Stimulated activated CD4-positive, alpha-beta T cell treated with anti-CD3 and anti-CD28 coated beads, Interleukin-1b, Interleukin-23, amount 100 ng/mL, for 48 hours (primary cell): ENCODE measurements at places on chromosomes 1 and 21.

- DNase-seq, result no peak
These were observed 30.5 kb downstream of the GPR161 start for GRCh38 chr1:168106274-168106673.

GRCh38 chr1:61839679-61840078 lies 97.4 kb downstream of the PATJ start:
- no peak for DNase-seq

- no peak for DNase-seq
These were observed 4.9 kb downstream of the GBP1 start for GRCh38 chr1:89060091-89060490.

DNA sequence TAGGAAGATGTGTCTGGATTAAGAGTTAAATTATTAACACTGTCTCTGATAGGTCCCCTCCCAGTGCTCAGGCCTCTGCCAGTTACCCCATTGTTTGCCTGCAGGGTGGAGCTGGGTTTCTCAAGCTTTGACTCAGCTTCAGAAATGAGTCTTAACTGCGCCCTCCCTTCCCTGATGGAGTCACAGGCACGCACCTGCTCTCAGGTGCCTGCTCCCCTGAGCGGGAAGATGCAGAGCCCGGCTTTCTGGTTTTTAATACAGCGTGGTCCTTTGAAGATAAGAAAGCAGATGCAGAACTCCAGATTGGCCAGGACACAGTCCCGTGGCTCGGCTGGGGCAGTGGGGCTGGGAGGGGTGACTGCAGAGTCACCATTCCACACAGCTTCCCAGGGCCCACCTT lies 3.2 kb upstream of the SPRR4 start:
- DNase-seq, result no peak

GRCh38 chr1:93907718-93908117 lies 1.5 kb downstream of the GCLM start:
- DNase-seq, result no peak

- no peak for DNase-seq
These were observed 21.7 kb upstream of the S100A2 start for GRCh38 chr1:153587314-153587713.

GRCh38 chr1:228095938-228096337 lies 7.2 kb downstream of the C1orf35 start:
- DNase-seq, result no peak

- DNase-seq, result peak; percentile 54
These were observed 17.8 kb upstream of the SLAMF1 start for GRCh38 chr1:160664573-160665051.

GRCh38 chr21:42234464-42235241 lies 15.7 kb downstream of the ABCG1 start:
- peak; percentile 84 for DNase-seq

- no peak for DNase-seq
These were observed 434.0 kb upstream of the RUNX1 start for GRCh38 chr21:35482933-35483662.

DNA sequence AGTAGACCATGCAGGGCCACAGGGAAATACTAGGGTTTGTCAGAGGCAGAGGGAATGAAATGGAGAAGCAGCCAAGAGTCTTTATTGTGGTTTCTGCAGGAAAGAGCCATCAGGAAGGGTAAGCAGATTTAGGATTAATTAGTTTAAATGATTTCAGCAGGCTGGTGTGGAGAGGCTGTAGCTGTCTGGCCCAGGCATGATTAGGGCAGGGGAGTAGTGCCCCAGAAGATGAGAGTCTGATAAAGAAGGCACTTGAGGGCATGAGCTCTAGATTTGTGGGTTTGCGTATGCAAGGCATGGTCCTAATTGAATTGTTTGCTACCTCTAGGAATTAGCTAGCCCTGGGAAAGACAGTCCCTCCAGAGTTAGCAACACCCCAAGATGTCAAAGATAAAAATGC lies 484.6 kb upstream of the PLXNA2 start:
- no peak for DNase-seq

DNA sequence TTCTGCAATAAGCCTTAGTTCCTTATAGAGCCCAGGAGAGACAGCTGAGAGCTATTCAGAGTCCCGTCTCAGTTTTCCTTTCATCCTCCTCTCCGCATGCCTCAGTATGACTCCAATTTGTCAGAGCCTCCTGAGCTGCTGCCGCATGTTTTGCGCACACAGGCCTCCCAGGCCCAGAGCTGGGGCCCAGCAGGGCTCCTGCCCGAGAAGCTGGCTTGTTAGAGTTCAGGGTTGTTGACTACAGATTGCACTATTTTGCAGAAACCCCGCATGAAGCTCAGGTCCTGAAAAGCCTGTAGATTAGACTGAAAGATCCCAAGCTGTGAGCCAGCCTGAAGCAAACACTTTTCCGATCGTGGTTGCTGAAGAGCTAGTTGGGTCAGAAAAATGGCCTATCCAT lies 51.5 kb downstream of the IGSF5 start:
- no peak for DNase-seq

- DNase-seq, result no peak
These were observed 110.4 kb upstream of the IPO9 start for GRCh38 chr1:201718346-201719202.

GRCh38 chr1:170239445-170239844 lies 93.7 kb downstream of the NTMT2 start:
- DNase-seq, result no peak

GRCh38 chr1:43933386-43934100 lies at the start of gene ARTN:
TSS of gene ARTN (plus strand) at chr1:43933801. CDS start at chr1:43935657, 1,856 bp downstream.
- DNase-seq, result no peak

DNA sequence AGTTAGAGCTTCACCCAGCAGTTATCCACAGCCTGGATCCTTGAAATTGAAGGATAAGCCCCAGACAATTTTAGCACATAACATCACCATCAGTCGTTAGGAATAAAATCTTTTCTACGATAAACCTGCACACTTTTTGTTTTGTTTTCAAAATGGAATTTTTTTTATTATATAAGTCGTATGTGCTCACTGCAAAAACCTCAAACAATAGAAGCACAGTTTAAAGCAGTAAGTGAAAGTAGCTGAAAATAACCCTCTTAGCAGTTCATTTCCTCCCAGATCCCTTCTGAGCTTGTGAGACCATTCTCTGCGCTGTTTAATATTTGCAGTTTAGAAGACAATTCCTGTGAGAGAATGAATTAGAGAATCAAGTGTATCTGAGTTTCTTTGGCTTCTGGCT lies 38.3 kb downstream of the ELK4 start:
- DNase-seq, result no peak

DNA sequence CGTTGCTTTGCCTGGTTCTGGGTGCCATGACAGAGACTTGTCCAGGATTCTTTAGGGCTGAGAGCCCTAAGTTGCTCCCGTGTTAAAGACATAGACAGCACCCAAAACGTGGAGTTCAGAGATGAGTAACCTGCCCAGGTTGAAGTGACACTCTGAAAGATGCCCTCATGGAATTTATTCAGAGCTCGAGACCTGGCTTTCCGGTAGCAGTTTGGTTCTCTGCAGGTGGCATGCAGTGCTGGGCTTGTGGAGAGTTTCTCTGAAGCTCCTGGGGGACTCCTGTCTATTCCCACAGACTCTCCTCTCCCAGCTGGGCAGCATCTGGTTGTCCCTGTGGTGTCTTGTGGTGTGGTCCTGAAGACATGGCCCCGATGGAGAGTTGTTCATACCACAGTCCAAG lies 241.0 kb downstream of the RHOU start:
- no peak for DNase-seq

GRCh38 chr1:47367651-47368050 lies 34.1 kb downstream of the CMPK1 start:
- no peak for DNase-seq

GRCh38 chr1:205371871-205372660 lies 15.3 kb upstream of the KLHDC8A start:
- DNase-seq, result no peak

GRCh38 chr1:6099787-6100765 lies 54.4 kb downstream of the KCNAB2 start:
- no peak for DNase-seq

DNA sequence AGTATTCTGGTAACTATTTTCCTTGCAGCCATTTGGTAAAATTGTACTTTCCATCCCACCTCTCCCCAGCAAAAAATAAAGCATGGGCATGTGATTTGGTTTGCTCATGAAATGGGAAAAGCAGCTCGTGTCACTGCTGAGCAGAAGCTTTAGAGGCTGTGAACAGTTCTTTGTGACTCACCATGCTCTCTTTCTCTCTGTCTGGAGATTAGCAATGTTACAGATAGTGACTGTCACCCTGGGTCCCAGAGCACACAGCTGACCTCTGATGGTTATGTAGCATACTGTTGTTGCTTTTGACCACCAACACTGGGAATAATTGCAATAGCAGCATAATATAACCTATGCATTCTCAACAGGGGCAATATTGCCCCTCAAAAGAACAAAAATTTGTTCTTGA lies 70.6 kb downstream of the RGS2 start:
- DNase-seq, result no peak

- DNase-seq, result no peak
These were observed 338.7 kb downstream of the SIPA1L2 start for GRCh38 chr1:232291261-232291660.

GRCh38 chr1:198794498-198794897 lies 155.7 kb downstream of the PTPRC start:
- no peak for DNase-seq

DNA sequence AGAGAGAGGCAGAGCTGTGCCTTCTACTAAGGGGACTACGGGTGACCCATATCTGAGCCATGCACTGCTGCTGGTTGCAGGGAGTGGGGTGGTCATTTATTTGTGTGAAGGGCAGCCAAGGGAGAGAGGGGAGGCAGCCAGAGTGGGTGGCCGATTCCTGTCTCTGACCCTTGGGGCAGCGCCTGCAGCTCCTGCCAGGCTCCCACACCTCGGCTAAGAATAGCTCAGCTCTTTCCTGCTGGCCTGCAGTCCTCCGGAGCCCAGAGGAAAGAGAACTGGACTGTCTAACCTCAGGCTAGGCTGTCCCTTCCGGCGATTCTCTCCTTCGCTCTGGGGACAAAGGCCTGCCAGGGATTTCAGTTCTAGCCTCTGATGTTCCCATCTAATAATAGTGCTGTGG lies 11.6 kb upstream of the CD34 start:
- no peak for DNase-seq

GRCh38 chr21:45323487-45324311 lies 36.0 kb upstream of the POFUT2 start:
- DNase-seq, result no peak

GRCh38 chr1:6975331-6976043 lies 190.2 kb downstream of the CAMTA1 start:
- DNase-seq, result no peak

GRCh38 chr1:116794804-116795481 lies 40.7 kb downstream of the CD2 start:
- DNase-seq, result no peak

GRCh38 chr1:178933105-178933561 lies 62.3 kb upstream of the ANGPTL1 start:
- no peak for DNase-seq

- DNase-seq, result no peak
These were observed 31.5 kb downstream of the COL18A1 start for GRCh38 chr21:45436351-45437065.

GRCh38 chr1:47388891-47389238 lies 27.2 kb upstream of the FOXE3 start:
- DNase-seq, result peak; percentile 43

DNA sequence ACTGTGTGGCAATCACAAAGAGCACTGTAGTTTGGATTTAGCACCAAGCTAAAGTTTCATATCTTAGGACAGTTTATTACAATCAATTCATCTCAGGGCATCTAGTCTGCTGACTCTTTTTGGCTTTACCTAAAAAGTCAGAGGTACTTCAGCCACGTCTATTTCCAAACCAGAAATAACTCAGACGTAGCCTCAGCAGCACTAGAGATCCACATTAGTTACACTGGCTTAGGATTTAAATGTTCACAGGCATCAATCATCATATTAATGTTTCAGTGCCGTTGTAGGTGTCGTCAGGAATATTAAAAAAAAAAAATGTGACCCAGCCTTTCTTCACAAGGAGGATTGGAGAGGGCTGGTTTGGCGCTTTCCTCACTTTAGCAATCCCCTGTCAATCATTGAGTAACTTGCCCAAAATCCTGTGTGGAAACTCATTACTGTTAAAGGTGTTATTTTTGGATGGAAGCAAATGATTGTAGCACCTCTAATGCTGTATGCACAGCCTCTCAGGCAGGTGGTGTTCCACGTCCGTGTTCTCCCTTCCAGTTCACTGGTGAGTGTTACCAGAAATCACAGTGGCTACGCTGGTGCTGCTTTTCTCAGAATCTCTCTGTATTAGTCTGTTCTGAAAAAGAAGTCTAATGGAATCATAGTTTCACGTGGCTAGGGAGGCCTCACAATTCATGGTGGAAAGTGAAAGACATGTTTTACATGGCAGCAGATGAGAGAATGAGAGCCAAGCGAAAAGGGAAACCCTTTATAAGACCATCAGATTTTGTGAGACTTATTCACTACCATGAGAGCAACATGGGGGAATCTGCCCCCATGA lies 45.4 kb downstream of the NEK7 start:
- DNase-seq, result peak; percentile 68

DNA sequence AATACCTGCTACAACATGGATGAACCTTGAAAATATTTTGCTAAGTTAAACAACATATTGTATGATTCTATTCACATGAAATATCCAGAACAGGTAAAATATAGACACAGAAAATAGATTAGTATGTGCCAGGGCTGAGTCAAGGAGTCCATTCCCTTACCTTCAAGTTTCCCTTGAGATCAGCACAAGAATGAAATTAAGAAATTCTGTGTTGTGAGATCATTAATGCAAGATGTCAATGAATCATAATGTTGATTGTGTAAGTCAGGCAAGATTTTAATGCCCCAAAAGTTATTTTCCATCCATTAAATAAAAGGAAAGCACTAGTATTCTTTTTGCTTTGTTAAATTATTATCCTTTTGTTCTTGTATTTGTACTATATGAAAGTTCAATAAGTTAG lies 139.4 kb downstream of the MRPL39 start:
- DNase-seq, result no peak

DNA sequence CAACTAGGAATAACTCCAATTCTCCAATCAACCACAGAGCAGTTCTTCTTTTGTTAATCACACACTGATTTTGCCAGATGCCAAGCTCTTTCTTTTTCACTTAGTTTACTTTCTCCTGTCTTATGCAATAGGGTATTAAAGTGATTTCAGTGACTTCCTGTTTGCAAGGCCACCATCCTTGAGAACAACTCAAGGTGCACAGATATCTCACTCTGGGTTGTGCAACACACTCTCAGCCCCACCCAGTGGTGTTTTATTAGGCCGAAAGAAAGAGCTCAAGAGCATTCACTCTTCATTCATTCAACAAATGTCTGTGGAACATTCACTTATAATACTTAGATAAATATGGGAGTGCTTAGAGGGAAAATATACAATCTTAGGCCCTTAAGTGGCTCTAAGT lies 352.5 kb downstream of the ZNF326 start:
- DNase-seq, result no peak

- DNase-seq, result peak; percentile 42
These were observed at the start of gene CD164L2 for GRCh38 chr1:27383039-27383605. TSS of gene CD164L2 (minus strand) at chr1:27383333. CDS start at chr1:27383239, 94 bp downstream.

GRCh38 chr1:33300673-33301072 lies 20.2 kb downstream of the A3GALT2 start:
- DNase-seq, result no peak

- peak; percentile 57 for DNase-seq
These were observed 159.3 kb upstream of the SGIP1 start for GRCh38 chr1:66374561-66375111.
